Adrenal gland (tissue), 19 donors: ENCODE measurements at places on chromosomes 7 and 10.

- no peak for DNase-seq
These were observed 164.2 kb downstream of the RAPGEF5 start for GRCh38 chr7:22192801-22193200.

- DNase-seq = no peak
These were observed 129.9 kb downstream of the CSTF2T start for GRCh38 chr10:51569467-51569866.

- no peak for DNase-seq
These were observed 44.0 kb downstream of the VWA2 start for GRCh38 chr10:114283091-114283490.

GRCh38 chr7:41148521-41148951 is 554.4 kb downstream of the INHBA start:
- no peak for DNase-seq

DNA sequence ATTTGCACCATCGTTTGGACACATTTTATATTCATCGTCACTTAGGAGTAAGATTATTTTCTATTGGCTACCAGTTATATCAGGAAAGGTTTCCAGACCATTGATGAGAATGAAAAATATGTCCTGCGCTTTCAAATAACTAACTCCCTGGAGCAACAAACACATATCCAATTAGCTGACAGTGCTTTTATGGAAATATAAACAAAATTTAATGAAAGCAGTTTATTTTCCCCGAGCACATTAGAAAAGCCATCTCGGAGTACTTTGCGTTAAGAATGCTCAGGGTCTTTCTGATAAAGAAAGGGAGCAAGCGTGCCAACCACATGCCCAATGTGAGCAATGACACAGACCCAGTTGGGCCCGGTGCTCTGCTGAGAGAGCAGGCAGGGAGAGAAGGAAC is 85.1 kb upstream of the ZPBP start:
- no peak for DNase-seq

- no peak for DNase-seq
These were observed 298.7 kb downstream of the ZEB1 start for GRCh38 chr10:31617757-31618156.

DNA sequence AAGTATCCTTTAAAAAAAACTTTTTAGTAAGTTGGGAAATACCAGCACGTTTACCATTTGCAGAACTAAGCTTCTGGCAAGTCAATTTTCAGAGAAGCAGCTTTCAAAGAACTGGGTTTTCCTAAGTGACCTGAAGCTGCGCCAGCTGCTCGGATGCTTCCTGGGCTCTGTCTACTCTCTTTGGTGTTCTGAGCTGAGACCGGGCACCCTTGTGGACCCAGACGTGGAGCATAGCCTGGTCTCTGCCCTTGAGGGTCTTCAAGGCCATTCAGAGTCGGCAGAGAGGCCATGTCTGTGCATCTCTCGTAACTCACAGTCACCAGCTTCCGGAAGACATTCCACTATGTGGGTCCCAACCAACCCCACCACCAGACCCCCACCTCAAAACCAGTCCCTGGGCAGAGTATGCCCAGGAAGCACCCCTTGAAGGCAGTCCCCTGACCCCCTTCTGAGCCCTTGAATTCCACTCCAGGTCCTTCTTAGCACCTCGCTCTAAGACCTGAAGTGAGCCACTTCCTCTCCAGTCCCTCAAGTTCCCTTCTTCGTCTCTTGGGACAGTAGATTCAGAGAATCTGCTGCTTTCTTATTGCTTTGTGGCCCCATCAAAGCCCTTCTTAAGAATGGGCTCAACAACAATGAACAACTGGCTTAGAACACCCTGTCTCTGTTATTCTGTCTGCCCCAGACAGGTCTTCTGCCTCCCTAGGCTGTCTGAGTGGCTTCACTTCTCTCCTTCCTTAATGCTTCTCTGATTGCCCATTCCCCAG is 8.5 kb downstream of the CALML5 start:
- no peak for DNase-seq

- peak; percentile 100 for DNase-seq
These were observed at the start of gene DDIT4 for GRCh38 chr10:72273410-72274212. Gene DDIT4 (plus strand): TSS chr10:72273924. CDS start chr10:72274217, 293 bp downstream.

DNA sequence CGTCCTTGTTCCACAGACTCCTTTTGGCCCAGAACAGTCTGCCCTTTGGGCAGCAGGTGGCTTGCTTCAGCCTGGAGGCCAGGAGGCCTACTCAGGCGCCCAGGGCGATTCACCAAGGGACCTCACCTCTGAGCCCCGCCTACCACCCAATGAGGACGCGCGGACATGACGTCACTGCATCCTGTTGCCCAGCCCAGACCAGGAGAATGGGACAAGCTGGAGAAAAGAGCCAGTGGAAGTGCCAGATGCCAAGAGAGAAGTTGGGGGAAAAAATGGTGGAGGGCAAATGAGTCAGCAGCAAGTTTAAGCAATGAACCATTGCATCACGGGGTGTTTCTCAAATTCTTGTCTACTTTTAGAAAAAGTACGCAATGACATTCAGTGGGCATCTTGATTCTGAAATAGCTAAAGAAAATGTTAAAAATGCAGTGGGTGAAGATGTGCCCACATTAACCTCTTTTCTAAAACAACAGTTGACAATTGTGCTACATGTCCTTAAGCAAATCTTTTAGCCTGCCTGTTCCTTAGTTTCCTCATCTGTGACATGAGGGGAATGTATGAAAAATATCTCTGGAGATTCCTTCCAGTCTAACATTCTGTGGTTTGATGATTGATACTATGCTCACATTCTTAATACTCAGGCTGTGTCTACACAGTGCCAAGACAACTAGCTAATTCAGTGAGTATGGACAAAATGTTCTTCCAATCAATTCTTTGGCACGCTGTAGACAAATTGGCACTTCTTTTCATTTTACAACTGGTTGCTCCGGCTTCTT is 23.9 kb upstream of the LEP start:
- DNase-seq = peak; percentile 45

GRCh38 chr7:7798510-7798909 is 80.1 kb upstream of the RPA3 start:
- DNase-seq = no peak

DNA sequence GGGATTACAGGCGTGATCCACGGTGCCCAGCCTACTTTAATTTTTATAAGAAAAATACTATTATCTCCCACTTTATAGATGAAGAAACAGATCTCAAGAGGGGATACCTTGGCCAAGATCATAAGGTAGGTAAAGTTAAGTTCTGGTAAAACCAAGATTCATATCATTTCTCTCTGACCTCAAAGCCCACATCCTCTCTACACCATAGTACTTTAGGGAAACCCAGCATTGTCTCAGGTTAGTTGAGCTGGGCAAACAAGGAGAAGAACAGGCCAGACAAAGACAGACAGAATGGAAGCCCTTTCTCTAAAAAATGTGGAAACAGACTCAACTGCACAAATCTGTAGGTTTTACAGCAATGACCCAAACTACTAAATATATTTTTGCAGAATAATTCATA is 197.7 kb upstream of the FRMD4A start:
- no peak for DNase-seq

- no peak for DNase-seq
These were observed 19.0 kb downstream of the GIMAP4 start for GRCh38 chr7:150586068-150586784.

DNA sequence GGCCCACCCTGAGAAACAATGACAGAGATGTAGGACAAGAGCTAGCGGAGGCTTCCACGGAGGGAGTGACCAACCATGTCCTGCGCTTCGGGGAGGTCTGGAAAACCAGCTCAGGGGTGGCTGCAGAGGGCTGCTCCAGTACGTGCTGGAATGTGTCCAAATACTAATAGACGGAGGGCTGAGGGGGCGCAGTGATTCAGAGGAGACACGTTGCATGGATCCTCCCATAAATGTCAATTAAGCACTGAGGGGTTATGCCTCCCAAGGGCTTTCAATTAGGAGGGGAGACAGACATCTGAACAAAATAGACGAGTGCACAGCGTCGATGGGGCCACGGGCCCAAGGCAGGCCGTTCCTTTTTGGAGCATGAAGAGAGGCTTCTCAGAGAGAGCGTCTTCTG is 51.0 kb upstream of the NPS start:
- DNase-seq = no peak

GRCh38 chr10:3935933-3936359 is 150.9 kb upstream of the KLF6 start:
- DNase-seq = no peak

DNA sequence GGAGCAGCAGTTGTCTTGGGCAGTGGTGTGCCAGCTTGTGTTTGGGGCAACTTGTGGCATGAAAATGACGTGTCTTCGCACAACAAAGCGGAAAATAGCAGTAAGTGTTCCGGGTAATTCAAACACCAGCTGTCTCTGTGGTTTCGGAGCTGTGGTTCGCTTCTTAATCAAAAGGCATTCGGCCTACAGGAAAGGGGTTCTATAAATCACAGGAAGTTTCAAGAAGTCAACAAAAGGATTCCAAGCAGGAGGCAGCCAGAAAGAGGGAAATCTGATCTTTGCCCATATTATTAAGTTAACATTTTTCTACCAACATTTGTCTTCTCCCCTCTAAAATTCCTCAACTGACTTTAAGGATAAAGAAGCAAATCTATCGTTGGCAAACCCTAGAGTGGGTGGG is 353.4 kb downstream of the FGFR2 start:
- DNase-seq = no peak

- no peak for DNase-seq
These were observed 15.4 kb upstream of the PCLO start for GRCh38 chr7:83178066-83178465.

- peak; percentile 79 for DNase-seq
These were observed 53.8 kb downstream of the KCTD7 start for GRCh38 chr7:66682350-66683093.

GRCh38 chr7:154836021-154836448 is 166.9 kb downstream of the PAXIP1 start:
- DNase-seq = no peak

GRCh38 chr10:70272925-70273316 is 10.9 kb downstream of the NPFFR1 start:
- DNase-seq = no peak

DNA sequence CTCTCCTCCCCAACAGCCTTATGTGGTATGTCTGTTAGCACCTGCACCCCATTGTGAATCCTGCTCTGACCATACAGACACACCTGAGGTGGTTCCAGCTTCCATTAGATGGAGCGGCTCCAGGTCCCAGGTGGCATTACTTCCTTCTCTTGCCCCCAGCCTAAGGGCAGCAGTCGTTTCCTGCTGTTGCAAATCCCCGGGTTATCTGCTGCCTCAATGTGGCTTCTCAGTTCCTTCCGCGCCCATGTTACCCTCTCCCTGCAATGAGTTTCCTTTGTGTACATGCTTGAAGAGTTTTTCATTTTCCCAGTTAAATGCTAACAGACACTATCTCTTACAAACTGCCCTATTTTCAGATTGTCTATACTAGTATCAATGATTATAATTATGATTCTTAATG is 62.8 kb upstream of the PRKCQ start:
- DNase-seq = no peak

DNA sequence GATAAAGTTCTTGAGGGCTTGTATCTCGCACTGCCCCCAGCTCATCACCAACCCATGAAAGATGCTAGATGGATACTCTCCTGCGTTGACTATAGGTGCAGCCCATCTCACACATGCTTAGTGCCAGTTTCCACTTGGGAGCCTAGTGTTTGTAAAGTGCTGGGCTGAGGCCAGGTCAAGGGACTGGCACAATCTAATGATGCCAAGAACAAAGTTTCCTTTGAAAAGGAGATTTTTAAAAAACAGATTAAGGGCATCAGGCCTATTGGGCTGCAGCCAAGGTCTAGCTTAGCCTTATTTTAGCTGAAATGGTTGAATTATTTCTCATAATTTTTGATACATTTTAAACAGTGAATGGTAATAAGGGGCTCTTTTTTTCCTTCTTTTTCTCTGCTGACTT is 259.0 kb downstream of the ADRA2A start:
- no peak for DNase-seq

- DNase-seq = no peak
These were observed 34.6 kb downstream of the PSAP start for GRCh38 chr10:71816421-71816851.

DNA sequence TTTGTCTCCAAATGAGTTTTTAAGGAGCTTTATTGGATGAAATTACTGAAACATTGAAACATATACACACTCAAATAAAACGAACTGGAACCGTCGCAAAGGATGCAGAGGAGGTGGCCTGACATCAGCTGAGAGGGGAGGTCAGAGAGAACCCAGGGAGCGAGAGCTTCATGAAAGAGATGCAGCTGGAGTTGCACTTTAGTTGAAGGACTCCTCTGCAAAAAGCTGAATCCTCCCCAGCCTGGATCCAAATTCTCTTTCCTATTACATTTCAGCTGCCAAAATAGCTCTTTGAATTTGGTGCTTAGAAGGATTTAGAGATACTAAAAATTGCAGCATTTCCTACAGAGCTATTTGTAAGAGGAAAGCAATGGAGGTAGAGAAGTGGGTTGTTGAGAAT is 140.0 kb upstream of the DPP6 start:
- no peak for DNase-seq

DNA sequence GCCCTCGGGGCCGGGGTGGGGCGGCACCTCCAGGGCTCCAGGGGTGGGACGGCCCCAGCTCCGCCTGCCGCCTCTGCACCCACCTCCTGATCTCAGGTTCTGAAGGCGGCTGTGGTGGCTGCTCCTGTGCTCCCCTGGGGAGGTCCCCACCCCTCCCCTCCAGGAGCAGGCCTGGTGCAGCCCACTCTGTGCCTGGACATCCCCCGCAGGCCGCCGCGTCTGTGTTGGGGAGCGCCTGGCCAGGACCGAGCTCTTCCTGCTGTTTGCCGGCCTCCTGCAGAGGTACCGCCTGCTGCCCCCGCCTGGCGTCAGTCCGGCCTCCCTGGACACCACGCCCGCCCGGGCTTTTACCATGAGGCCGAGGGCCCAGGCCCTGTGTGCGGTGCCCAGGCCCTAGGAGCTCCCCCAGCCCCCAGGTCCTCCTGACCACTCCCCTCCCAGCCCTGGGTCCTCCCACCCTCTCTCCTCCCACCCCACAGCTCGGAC is 5.5 kb downstream of the CYP2W1 start:
- DNase-seq = no peak

DNA sequence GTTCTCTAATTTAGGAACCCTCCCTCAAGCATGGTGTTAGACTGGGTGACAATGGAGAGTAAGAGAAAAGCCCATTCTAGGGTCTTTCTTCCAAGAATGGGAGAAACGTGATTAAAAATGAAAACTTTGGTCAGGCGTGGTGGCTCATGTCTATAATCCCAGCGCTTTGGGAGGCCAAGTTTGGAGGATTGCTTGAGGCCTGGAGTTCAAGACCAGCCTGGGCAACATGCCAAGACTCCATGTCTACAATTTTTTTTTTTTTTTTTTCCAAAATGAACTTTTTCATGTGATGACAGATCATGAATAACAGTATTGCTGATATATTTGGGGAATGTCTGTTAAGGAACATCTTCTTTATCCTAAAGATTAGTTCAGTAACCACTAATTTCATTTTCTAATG is 194.6 kb downstream of the MLLT10 start:
- no peak for DNase-seq

- no peak for DNase-seq
These were observed 73.8 kb downstream of the RGS10 start for GRCh38 chr10:119468542-119469324.

DNA sequence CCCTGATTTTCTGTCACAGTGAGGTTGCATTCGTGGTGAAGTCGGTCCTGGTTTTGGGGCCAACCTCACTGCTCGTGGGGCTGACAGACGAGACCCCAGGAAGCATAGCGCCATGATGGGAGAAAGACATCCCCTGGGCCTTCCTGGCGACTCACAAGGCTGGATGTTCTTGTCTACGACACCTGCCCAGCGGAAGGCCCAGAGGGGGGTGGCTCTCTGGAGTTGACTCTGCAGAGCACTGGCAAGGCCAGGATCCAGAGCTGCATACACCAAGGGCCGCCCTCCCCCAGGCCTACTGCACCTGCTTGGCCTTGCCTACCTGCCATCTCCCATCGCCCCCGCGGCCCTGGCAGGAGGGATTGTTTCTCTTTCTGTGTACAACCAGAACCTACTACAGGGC is 608.9 kb downstream of the PTPRN2 start:
- DNase-seq = no peak
